Left ventricle myocardium superior (tissue), 1 donor: ENCODE measurements at places on chromosomes 7 and 10. TPM values are rescaled to one million over a fixed set of nuclear protein-coding genes. Genes with fewer than 3 reads are reported as not detected.

The NME8 gene
- total RNA-seq: not detected

The NRG3 gene
- 0.15 TPM for total RNA-seq

GRCh38 chr10:34181553-34182300, 633.4 kb downstream of the PARD3 start:
- DNase-seq: peak; percentile 40

- no peak for DNase-seq
Measured at GRCh38 chr10:38038932-38039245, 28.4 kb downstream of the ZNF33A start.
